ENCODE measurements at places on chromosomes 12 and 14. TPM values are rescaled to one million over a fixed set of nuclear protein-coding genes. Genes with fewer than 3 reads are reported as not detected.

GRCh38 chr12:10638728-10639127 lies 25.3 kb upstream of the MAGOHB start:
- no peak for DNase-seq
- H3K27ac ChIP-seq = no peak overlapping the region
- peaks cover 11% of the 10 kb centered on the region for H3K4me1 ChIP-seq
- no peaks in the 10 kb centered on the region for H3K27me3 ChIP-seq
- no peak overlapping the region for H3K4me3 ChIP-seq

KRT72 gene
- 0.11 TPM for total RNA-seq

GRCh38 chr12:103583008-103583407 lies 4.1 kb upstream of the STAB2 start:
- H3K4me3 ChIP-seq = no peak overlapping the region
- no peaks in the 10 kb centered on the region for H3K27me3 ChIP-seq
- no peak overlapping the region for H3K27ac ChIP-seq

- H3K4me3 ChIP-seq = no peak overlapping the region
- peaks cover 82% of the 10 kb centered on the region for H3K36me3 ChIP-seq
- no peaks in the 10 kb centered on the region for H3K27me3 ChIP-seq
These were observed 27.0 kb upstream of the AKAP5 start for GRCh38 chr14:64438181-64438841.

BHLHE41 gene
- total RNA-seq = 7.6 TPM

TBX5 gene
- 0.21 TPM for total RNA-seq

GRCh38 chr14:71372411-71372838 lies 465.2 kb downstream of the PCNX1 start:
- DNase-seq = no peak
- H3K36me3 ChIP-seq = peaks cover 24% of the 10 kb centered on the region
- H3K27me3 ChIP-seq = no peaks in the 10 kb centered on the region

MTHFD1 gene
- total RNA-seq = 224 TPM

DNA sequence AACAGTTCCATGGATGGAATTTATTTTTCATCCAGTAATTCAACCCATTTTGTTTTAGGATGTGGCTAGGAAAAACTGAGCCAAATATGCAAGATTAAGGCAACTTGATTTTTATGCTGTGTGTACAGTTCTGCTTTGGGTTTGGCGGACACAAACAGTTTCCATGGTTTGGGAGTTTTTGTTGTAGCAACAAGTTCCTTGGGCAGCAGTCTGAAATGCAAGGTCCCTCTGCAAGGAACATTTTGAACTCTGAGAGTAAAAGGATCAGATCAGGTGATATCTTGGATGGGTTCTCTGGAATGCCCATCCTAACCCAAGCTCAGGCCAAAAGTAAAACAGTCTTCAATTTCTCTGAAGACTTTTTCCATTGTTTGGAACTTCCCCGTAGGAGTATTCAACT lies 161.2 kb downstream of the TMX1 start:
- DNase-seq = no peak
- H3K27me3 ChIP-seq = no peaks in the 10 kb centered on the region
- no peak overlapping the region for H3K4me3 ChIP-seq
- peaks cover 4% of the 10 kb centered on the region for H3K4me1 ChIP-seq

GRCh38 chr12:105803292-105803691 lies 335.5 kb downstream of the NUAK1 start:
- H3K4me1 ChIP-seq = no peaks in the 10 kb centered on the region
- no peak for DNase-seq
- no peak overlapping the region for H3K4me3 ChIP-seq

DNA sequence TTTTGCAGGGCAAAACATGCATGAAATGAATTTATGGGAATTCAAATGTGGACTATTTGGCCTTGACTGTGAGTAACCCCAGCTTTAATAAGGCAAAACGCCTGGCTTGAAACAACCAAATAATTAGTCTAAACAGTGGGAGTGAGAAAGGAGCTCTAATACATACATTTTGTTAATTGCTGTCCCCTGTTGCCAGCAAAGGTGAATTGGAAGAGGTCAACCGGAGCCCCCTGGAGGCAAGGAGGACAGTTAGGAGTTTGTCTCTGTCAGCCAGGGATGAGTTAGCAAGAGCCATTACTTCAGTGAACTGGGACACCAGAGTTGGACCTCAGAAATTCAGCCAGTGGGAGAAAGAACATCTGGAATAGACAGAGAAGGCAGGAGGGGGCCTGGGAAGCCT lies 17.4 kb downstream of the KRT76 start:
- no peak for DNase-seq
- H3K27ac ChIP-seq = no peak overlapping the region
- no peak overlapping the region for H3K4me3 ChIP-seq
- H3K36me3 ChIP-seq = peaks cover 18% of the 10 kb centered on the region
- H3K27me3 ChIP-seq = peaks cover 18% of the 10 kb centered on the region

DNA sequence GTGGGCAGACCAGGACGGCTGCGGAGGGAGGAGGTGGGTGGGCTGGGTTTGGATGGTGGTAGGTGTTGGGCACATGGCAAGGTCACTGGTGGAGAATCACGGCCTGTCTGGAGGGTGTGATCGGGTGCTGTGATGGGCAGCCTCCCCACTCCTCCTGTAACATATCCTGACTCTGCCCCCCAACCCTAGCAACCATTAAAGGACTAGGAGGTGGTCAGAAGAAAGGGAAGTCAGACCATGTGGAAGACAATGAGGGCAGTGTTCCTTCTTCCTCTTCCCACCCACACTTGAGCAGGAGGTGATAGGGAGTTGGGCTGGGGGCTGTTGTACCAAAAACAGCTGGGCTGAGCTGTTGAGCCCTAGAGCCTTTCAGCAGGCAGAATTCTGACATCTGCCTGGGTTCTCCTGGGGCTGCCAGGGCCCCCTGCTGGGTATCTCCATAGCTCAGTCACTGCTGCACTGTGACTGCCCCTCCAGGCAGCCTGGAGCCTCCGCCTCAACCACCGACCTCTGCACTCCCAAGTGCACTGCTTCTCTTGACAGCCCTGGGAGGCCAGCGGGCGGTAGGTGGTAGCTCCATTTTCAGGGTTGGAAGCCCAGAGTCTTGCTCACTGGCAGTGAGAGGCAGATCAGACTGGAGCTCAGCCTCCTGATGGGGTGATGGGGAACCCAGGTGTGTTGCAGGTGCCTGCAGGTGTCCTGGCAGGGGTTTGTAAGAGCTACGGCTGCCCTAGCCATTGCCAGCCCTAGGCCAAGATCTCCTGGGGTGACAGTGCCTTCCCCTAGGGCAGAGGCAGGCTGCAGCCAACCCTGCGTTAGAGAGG lies 15.4 kb downstream of the VASH1 start:
- no peak for DNase-seq
- H3K27me3 ChIP-seq = peaks cover 2% of the 10 kb centered on the region
- H3K4me1 ChIP-seq = peaks cover 18% of the 10 kb centered on the region
- H3K36me3 ChIP-seq = no peaks in the 10 kb centered on the region
- H3K4me3 ChIP-seq = no peak overlapping the region
- no peak overlapping the region for H3K27ac ChIP-seq

RAD9B gene
- total RNA-seq = 0.09 TPM

OR4Q3 gene
- total RNA-seq = not detected

Measured in WTC11 (cell line).